Effector CD8-positive, alpha-beta T cell (primary cell): ENCODE measurements at places on chromosomes 5 and 9.

GRCh38 chr5:178486239-178486641, 104.0 kb downstream of the COL23A1 start:
- no peak for DNase-seq

GRCh38 chr9:35569206-35569605, 35.9 kb upstream of the TESK1 start:
- no peak for DNase-seq

GRCh38 chr5:170760113-170760512, 23.4 kb upstream of the GABRP start:
- no peak for DNase-seq

- DNase-seq: no peak
Measured at GRCh38 chr9:108967916-108968315, 33.7 kb downstream of the ABITRAM start.

GRCh38 chr5:45484781-45485180, 211.4 kb downstream of the HCN1 start:
- DNase-seq: no peak

DNA sequence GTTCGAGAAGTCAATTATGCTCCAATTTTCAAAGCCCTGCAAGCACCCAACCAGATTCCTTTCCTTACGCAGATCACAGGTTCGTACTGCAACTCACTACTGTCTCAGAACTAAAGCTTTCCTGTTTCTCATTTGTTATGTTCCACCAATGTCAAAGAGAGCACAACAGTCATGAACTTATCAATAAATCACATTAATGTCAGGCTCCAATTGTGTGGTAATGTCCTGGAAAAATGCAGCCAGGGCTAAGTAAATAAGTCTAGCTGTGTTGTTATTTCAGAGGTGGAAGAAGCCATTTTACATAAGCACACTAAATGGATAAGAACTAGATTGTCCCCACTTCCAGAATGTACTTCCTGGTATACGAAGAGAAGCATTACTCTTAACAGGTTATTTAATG, 488.6 kb upstream of the PTGER4 start:
- no peak for DNase-seq

GRCh38 chr9:90546200-90546599, 96.4 kb downstream of the DIRAS2 start:
- DNase-seq: no peak

GRCh38 chr9:76441551-76442322, 17.2 kb upstream of the GCNT1 start:
- DNase-seq: no peak

- no peak for DNase-seq
Measured at GRCh38 chr9:64773491-64773931, 511.5 kb downstream of the FOXD4L5 start.

GRCh38 chr9:124894741-124895170, 32.8 kb downstream of the ARPC5L start:
- DNase-seq: peak; percentile 42

DNA sequence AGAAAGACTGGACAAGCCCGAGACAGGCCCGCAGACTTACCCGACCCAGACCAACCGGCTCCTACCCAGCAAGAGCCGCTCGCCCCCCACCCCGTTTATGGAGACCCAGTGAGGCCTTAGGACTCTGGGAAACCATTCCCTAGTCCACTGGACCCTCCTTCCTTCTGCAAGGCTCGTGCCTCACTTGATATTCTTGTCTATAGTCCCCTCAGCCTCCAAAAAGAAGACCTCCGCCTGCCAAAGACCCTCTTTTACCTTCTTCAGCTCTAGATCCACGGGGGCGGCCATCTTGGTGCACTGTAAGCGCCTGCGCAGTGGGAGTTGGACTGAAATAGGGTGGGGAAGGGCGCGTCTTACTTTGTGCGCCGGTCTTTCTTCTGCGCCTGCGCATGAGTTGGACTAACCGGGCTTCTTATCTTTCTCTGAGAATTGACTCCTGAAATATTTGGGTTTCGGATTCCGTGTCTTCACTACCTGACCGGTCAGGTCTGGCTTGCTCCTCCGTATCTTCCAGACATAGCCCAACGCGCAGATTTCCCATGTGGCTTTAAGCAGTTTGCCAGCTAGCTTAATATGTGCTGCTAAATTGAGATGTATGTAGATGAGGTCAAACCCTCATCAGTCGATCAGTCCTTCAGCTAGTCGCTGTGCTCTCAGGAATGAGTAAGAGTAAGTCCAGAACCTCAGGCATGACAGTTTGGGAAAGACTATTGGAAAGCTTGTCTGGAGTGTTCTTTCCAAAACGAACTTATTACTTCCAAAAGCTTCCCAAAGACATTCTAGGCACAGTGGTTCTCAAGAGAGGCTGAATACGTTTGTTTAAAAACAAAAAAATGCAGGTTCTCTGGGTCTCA, at the start of gene PFDN1:
TSS of gene PFDN1 (minus strand) at position 316 of the 854 bp plus-strand sequence. CDS start at position 288, 28 bp downstream.
- peak; percentile 90 for DNase-seq

- DNase-seq: no peak
Measured at GRCh38 chr9:135804581-135805421, 102.5 kb downstream of the CAMSAP1 start.

DNA sequence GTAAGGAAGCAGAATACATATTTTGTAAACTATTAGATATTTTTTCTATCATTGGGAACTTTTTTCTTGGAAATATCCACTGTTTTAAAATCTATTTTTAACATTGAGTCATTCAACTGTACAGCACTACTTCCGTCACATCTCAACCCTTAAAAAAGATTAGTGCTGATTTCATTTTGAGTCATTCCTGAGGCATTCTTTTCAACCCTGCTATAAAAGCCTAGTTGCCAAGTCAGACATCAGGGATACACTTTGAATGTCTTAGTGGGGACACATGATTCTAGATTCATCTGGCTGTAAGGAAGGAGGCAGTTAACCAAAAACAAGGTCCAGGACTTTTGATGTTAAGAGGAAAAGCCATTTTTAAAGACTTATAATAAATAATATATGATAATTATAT, 160.9 kb downstream of the GIN1 start:
- DNase-seq: no peak

DNA sequence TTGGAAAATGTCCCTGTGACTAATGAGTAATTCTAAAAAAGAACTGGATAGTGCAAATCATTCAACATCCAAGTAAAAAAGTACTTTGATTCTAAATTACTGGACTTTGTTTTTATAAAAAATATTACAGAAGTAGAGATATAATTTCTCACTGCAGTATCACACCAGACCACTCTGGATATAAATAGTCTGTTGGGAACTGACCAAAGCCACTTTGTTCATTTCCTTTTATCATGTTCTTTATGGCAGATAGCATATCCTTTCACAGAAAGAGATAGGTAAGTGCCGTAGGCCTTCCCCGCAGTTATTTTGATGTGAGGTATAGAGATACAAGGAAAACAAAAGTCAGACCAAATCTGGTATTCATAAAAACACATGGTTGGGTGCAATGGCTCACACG, 827.4 kb upstream of the GRAMD2B start:
- DNase-seq: no peak

DNA sequence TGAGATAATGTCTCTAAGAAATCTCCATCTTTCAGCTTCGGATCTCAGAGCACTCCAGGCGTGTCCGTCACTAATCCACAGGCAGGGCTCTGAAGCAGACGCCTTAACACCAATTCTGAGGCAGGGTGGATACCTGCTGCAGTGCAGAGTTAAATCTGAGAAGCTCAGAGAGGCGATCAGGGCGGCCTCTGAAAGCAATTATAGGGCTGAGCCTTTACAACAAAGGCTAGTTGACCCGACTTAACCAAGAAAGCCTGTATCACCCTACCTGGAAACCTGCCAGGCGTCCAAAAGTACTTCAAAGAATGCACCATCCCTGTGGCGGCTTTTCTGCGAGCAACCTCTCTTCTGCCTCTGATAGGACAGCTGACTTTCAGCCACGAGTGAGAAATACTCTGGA, 134.8 kb upstream of the MSX2 start:
- DNase-seq: no peak

DNA sequence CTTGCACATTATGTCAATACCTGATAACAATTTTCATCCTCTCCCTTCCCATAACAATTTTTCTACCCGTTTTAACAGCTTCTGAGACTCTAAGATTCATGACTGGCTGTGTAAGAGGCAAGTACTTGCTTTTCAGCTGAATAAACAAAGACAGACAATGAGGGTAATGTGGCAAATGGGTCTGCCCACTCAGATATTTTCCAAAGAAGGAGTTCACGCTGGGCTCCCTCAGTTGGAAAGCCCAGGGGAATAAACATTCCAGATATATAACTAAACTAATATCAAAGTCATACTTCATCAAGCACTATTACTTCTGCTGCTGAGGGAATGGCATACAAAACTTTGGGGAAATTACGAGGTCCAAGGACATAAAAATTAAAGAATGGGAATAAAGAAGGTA, 24.4 kb downstream of the MEGF9 start:
- no peak for DNase-seq

DNA sequence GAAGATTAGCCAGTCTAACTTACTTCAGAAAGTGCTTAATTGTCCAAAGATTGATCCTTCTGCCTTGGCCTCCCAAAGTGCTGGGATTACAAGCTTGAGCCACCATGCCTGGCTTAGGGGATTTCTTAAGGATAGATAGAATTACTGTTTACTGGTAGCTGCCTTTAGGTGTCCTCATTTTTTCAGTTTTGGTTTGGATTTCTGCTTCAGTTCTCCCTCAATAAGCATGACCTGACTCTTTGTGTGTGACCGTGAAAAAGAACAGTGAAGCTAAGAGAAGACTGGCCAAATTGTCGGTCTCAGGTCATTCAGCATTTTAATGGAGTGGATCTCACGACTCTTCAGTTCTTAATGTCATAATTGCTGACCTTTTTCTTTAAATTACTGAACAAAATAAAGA, 22.9 kb upstream of the CMYA5 start:
- DNase-seq: no peak

GRCh38 chr5:97888439-97888838, 705.4 kb upstream of the RIOK2 start:
- no peak for DNase-seq

- no peak for DNase-seq
Measured at GRCh38 chr9:135801070-135801469, 99.1 kb downstream of the KCNT1 start.

DNA sequence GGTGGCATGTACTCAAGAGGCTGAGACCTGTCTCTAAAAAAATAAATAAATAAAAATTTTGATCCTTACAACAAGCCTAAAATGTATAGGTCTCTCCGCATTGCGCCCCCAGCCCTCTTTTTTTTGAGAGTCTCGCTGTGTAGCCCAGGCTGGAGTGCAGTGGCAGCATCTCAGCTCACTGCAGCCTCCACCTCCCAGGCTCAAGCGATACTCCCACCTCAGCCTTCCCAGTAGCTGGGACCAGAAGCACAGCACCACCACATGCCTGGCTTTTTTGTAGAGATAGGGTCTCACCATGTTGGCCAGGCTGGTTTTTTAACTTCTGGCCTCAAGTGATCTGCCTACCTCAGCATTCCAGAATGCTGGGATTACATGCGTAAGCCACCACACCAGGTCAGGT, 2.2 kb upstream of the GARIN3 start:
- DNase-seq: no peak

- no peak for DNase-seq
Measured at GRCh38 chr5:153043886-153044285, 446.6 kb upstream of the GRIA1 start.

DNA sequence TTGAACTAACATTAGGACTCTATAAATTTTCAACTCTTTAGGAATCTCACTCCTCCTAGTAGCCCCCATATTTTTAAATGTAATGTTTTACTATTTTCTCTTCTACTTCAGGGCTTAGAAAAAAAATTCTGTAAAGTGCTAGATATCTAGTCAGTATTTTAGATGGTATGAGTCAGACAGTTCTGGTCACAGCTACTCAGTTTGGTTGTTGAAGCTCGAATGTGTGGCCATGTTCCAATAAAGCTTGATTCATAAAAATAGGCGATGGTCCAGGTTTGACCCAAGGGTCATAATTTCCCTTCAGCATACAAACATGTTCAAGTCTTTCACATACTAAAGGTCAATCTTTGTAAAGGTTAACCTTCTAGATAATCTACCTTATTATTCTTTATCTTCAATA, 566.0 kb upstream of the CDH18 start:
- no peak for DNase-seq

DNA sequence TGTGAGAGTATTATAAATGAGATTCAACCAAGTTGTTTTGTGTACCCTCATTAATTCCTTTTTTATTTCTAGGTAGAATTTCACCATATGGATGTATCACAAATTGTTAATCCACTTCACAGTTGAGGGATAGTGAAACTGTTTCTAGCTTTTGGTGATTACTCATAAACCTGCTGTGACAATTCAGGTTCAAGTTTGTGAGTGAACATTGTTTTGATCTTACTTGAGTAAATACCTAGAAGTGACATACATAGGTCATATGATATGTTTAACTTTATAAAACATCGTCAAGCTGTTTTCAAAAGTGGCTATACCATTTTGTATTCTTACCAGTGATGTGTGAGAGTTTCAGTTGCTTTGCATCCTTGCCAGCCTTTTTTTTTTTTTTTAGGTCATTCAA, 112.9 kb downstream of the CAMK4 start:
- no peak for DNase-seq

DNA sequence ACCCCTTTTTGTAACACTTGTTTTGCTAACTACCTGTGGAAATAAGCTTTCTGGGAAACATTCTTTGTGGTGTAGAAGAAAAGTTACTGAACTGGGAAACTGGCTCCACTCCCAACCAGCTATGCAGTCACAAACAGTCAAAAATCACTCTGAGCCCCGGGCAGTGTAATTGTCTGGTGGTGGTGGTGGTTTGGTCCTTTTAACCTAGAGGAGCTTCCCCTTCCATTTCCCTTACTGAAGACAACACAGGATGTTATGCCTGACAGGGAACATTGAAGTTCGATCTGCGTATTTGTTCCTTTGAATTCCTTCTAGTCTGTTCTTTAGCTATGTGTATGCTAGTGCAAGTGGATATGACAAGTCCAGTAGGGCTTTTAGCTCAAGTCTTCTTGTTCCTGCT, 56.8 kb upstream of the TBCA start:
- DNase-seq: no peak

- no peak for DNase-seq
Measured at GRCh38 chr5:146041180-146041789, 64.1 kb downstream of the PLAC8L1 start.

- peak; percentile 28 for DNase-seq
Measured at GRCh38 chr5:154756868-154757813, 2.0 kb downstream of the LARP1 start.

DNA sequence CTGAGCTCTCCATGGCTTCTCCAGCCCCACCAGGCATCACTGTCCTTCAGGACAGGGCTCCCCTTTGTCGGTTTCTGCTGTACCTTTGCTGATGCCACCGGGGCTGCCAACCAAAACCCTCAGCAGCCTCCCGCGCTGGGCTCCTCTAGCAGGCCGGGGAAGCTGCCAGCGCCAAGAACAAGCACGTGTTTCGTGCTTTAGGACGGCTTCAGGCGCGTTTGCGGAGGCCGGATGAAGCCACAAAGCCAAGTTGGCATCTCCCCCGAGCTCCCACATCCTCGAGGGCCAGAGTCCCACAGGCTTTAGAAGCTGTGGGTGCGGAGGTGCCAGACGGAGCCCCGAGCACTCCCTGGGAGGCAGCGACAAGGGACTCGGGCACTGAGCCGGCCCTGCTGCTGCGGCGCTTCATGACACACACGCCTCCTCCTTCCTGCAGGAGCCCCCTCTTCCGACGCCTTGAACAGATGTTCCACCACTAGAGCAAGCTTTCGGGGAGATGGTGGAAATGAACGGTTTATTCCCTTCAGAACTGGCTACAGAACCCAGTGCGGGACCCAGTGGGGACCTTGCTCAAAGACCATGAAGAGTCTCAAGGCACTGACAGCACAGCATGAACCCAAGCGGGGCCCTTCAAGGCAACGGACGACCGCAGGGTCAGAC, 36.7 kb downstream of the SARDH start:
- DNase-seq: no peak
